Putamen (tissue), 1 donor: ENCODE measurements at places on chromosomes 6 and 20.

DNA sequence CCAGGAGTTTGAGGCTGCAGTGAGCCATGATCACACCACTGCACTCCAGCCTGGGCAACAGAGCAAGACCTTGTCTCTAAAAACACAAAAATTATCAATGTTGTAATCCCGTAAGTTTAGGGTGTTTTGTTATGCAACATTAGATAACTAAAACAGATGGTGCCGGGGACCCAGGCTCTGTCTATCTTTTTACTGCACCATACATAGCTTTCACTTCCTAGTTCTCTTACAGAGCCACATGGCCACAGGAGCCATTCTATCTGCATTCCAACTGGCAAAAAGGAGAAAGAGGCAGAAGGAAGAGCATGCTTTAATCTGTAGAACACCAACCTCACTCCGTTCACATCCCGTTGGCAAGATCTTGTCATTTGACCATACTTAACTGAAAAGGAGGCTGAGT is 5.4 kb upstream of the TCF15 start:
- DNase-seq, result no peak

DNA sequence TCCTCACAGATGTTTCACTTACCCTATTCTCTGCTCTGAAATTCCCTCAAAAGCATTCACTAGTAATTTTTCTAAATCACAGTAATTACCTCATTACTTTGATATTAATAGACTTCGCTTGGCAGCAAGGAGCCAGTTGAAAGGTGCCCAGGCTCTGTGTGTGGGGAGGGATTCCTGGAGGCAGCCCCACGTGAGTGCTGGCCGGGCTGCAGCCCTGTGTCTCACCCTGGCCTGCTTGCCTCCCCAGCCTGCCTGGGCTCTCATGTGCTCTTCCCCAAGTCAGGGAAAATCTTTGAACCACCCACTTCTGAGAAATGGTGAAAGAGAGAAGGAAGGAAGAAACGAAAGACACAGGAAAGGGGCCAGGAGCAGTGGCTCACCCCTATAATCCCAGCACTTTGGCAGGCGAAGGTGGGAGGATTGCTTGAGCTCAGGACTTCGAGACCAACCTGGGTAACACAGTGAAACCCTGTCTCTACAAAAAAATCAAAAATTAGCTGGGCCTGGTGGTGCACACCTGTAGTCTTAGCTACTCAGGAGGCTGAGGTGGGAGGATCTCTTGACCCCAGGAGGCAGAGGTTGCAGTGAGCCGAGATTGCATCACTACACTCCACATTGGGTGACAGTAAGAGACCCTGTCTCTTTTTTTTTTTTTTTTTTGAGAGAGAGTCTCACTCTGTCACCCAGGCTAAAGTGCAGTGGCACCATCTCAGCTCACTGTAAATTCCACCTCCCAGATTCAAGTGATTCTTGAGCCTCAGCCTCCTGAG is 20.0 kb upstream of the SNTA1 start:
- DNase-seq, result no peak

DNA sequence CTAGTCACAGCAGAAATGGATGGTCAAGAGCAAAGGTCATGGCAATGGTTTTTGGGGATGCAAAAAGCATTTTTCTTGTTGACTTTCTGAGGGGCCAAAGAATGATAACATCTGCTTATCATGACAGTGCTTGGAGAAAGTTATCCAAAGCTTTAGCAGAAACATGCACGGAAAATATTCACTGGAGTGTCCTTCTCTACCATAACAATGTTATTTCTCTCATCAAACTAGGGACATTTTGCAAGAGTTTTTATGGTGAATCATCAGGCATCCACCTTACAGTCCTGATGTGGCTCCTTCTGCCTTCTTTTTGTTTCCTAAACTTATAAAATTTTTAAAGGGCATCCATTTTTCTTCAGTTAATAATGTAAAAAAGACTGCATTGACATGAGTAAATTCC is 302.3 kb downstream of the HIVEP2 start:
- no peak for DNase-seq

- DNase-seq, result no peak
Measured at GRCh38 chr6:30044630-30045029, 16.4 kb upstream of the POLR1H start.

DNA sequence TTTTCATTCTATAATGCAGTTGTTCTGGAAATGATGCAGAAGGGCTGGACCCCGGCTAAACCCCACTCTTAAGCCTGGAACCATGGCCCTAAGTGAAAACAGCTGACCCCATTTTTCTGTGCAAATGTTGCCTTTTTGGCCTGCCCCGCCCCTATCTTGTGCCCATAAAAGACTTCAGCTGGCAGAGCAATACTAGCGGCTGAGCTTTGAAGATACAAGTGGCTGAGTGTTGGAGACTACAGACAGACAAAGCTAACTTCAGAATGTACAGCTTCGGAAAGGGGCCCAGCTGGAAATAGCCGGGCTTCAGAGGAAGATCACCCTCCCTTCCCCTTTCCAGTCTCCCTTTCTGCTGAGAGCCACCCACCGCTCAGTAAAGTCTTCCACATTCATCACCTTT is 258.6 kb upstream of the SPTLC3 start:
- no peak for DNase-seq

DNA sequence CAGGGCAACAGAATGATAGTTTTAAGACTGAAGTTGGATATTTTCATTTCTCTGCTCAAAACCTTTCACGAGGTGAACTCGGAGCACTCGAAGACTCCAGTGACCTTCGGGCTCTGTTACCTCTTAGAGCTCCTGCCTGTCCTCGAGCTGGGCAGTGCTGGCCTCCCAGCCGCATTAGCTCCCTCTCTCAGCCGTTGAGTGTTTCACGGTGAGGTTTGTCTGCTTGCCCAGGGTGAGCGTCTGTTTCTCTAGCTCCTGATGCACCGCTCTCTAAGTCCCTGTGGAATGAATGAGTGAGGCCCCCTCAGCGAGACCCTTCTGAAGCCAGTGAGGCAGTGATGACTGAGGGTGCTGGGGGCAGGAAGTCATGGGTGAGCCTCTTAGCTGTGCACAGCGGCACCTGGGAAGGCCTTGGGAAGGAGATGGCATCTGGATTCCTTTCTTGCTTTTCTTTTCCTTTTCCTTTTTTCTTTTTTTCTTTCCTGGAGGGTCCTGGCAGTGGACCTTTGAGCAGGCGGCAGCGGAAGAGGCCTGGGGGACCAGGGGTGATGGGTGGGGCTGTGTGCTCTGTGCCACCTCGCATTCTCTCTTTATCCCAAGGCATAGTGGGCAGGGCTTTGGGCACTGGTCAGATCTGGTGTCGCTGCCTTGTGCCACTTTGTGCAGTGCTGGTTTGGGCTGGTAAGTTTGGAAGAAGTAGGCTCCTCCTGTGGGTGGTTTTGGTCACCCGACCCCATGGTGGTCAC is 2.2 kb downstream of the PSMG4 start:
- DNase-seq, result no peak

- DNase-seq, result no peak
Measured at GRCh38 chr6:116568821-116569755, 2.2 kb upstream of the RWDD1 start.

DNA sequence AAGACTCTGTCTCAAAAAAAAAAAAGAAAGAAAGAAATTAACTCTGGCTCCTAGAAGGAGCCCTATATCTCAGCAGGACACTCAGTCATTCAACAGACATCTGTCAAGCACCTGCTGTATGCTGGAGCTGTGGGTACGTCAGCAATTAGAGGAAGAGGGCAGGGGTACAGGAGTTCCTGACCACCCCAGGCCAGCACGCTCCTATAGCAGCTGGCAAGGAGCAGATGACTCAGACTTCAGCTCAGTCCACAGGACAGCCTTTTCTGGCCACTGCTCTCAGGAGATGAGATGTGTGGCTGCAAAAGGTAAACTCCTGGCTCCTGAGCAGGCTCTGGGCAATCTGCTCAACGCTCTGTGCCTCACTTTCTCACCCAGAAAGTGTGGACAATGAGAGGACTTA is 1.7 kb upstream of the RTEL1 start:
- DNase-seq, result no peak

GRCh38 chr6:14658030-14658429 is 540.5 kb downstream of the CD83 start:
- no peak for DNase-seq

GRCh38 chr6:93376026-93376540 is 43.3 kb downstream of the EPHA7 start:
- DNase-seq, result no peak

DNA sequence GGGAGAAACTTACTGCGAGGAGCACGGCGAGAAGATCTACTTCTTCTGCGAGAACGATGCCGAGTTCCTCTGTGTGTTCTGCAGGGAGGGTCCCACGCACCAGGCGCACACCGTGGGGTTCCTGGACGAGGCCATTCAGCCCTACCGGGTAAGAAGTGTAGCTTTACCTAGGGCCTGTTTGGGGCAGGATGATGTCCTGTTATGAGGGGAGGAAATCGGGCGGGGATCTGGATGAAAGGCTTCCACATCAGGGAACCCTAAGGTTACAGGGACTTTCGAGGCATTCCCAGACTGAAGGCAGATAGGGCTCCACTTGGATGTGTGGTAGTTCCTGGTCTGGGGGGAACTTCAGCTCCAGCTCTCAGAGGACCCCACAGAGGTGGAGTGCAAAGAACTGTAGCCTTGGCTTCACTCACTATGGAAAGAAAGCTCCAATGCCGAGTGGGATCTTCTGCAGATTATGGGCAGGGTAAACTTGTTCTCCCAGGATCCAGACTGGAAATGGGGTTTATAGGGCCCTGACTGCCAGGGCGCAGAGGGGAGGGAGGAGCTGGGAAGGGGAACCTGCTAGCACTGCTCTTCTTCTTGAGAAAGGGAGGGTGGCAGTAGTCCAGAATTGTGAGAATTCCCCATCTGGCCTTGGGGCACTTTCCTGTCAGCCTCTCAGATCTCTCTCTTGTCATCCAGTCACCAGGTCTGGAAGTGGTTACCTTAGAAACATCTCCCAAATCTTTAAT is 740 bp downstream of the TRIM15 start:
- no peak for DNase-seq

DNA sequence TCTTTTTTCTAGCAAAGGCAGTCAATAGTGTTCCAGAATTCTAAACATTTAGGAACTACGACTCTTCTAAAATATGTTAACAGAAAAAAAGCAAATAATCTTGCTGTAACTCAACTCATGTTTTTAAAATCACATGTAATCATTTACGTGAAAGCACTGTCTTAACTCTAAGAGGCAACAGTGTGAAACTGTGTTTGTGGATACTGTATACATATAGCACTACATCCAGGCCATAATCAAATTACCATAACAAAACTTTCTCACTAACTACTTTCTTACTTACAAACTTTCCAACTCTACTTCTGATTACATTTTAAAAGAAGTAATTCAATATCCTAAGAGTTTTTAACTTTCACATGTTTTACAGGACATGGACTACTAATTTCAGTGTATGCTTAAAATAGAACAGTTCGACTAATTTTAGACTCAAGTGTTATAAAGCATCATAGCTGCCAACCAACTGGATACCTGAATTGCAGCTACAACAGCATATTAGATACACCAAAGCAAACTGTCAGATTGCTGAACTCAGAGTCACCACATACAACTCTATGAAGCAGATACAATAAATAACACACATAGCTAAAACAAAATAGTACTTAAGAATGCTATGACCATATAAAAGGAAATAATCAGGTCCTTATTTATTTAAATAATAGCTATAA is 121.6 kb upstream of the BEND6 start:
- no peak for DNase-seq

GRCh38 chr6:168427184-168427583 is 13.8 kb upstream of the SMOC2 start:
- no peak for DNase-seq

DNA sequence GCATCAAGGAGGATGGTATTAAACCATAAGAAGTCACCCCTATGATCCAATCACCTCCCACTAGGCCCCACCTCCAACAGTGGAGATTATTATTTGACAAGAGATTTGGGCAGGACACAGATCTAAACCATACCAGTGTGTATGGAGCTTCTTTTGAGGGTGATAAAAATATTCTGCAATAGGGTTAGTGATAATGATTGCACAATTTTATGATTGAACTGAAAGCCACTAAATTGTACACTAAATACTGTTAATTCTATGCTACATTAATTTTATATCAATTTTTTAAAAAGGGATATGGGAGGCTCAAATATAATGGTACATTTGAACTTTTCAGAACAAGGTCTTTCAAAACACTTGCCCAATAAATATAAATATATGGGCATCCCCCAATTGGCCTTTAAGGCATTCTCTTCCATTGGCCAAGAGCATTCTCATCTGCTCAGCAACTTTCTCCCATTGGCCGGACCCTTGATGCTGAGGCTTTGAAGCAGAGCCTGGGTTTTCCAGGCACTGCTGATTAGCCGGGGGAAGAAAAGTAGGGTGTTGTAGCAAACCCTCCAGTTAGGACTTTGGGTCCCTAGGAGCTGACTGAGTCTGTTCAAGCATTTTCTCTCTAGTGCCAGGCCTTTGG is 209.9 kb downstream of the LRFN2 start:
- no peak for DNase-seq

DNA sequence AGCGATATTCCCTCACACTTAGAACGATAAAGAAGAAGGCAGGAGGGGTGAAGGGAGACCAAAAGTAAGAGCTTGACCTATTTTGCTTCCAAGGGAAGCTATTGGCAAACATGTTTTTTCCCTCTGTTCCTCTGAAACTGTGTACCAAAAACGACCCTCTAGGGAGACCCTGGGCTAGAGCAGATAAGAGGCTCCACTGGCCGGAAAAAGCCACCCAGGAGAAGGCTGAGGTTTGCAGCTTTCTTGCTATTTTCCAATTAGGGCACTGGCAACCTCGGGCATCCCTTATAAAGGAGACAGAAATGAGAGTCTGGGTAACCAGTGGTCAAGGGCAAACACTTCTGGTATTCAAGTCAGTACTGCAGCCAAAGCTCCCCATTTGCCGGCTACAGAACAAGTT is 168.0 kb downstream of the KIF16B start:
- DNase-seq, result no peak

- DNase-seq, result no peak
Measured at GRCh38 chr6:3333263-3333662, 74.5 kb downstream of the PSMG4 start.

DNA sequence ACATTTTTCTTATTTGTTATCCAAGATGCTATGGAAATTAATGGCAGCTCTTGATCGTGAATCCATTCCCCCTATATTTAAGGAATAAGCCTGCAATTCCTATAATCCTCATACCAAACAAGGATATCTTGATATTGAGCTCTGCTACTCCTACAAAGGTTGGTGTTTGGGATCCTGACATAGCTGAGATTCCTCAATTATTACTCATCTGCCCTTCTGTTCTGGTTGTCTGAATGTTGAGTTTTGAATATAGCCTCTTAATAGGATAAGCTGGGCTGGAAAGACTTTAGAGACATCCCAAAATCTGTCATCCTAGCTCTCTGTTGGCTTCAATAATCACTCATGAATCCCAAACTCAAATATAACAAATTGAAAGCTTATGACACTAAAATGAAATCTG is 49.9 kb downstream of the CLIC5 start:
- no peak for DNase-seq

GRCh38 chr20:46749147-46749546 is 39.7 kb downstream of the SLC2A10 start:
- no peak for DNase-seq

GRCh38 chr6:70231311-70231710 is 71.6 kb downstream of the COL9A1 start:
- DNase-seq, result no peak

DNA sequence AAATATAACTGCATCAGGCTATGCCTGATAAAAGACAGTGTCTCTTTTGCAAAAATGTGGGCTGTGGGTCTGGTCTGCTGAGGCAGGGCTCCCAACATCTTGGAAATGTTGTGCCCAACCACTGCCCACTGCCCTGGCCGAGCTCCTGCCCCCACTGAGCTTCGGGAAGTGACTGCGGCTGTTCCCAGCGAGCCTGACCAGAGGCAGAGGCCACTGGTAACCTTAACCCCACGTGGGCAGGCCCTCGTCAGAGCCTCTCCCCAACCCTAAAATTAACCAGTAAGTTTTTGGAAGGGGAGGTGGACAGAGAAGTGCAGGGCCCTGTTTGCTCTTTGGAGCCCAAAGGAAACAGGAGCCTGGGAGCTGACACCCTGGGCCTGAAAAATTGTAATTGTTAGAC is 225.9 kb downstream of the MAFB start:
- DNase-seq, result no peak
